DMS153 (cell line): ENCODE measurements at places on chromosomes 1 and 21.

DNA sequence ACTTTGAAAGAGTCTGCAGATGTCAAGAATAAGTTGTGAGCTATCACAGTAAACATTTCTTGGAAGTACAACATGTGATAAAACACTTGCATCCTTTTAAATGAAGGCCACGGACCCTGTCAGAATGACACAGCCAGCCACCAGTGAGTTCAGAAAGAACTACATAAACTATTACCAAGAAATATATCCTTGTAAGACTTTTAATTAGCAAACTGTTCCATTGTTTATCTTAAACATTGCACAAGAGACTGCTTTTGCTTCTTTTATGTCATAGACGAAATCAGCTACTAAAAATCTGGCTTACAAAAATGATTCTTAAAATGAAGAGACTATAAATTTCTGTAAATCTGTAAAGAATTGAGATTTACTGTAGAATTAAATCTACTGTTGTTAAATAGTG lies 17.9 kb downstream of the LRRC7 start:
- no peak for DNase-seq

DNA sequence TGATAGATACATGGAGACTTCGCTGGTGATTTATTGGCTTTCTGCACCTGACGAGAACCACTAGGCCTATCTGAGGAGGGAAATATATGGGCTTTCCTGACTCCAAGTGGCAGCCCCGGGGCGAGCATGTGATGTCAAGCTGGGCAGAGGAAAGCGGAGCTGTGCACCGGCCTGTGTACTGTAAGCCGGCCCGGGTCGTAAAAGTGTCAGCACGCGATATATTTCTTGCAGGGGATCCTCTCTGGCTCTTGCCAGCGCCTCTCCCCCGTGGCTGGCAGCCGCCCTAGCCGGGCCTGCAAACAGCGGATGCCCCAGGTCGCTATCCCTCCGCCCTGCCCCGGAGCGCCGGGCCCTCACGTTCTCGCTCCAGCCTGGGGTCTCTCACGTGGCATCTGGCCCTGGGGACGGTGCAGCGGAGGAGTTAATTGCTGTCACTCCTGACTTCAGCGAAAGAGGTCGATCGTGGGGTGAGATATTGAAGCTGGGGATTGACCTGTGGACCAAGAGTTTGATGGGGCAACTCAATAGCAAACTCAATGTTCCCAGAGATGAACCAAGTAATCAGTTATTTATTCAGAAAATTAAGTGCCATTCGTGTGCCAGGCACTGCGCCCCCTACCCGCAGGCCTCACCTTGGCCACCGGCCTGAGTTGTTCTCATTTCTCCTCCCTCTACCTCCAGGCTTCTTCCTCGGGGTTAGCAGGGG lies 41.0 kb upstream of the HAO2 start:
- peak; percentile 54 for DNase-seq

GRCh38 chr21:39379986-39380891 lies 31.4 kb upstream of the HMGN1 start:
- peak; percentile 74 for DNase-seq

- DNase-seq: no peak
These were observed 156.8 kb downstream of the FASLG start for GRCh38 chr1:172815740-172816139.

- DNase-seq: no peak
These were observed 65.2 kb upstream of the VAMP3 start for GRCh38 chr1:7705908-7706216.

DNA sequence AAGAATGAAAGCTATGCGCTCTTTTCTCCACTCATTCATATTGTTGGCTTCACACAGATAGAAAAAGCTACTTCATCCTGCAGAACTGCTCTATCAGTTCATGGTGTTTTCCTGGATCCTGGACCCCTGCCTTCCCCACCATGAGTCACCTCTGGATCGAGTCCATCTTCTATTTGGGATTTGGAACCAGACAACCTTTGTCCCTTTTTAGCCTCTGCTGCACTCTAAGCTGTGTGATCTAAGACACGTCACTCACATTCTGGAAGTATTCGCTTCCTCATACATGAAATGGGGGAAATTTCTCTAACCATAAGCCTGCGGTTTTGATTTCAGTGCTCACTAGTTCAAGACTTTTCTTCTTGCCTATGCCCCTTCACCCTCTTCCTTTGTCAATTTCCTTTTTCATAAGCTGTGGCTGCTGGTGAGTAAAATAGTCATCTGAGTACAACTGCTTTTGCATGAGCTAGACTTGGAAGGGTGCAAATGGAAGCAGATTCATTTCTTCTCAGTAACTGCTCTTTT lies 14.1 kb upstream of the DEGS1 start:
- DNase-seq: no peak

GRCh38 chr1:110420023-110420662 lies 12.6 kb upstream of the LAMTOR5 start:
- DNase-seq: no peak

DNA sequence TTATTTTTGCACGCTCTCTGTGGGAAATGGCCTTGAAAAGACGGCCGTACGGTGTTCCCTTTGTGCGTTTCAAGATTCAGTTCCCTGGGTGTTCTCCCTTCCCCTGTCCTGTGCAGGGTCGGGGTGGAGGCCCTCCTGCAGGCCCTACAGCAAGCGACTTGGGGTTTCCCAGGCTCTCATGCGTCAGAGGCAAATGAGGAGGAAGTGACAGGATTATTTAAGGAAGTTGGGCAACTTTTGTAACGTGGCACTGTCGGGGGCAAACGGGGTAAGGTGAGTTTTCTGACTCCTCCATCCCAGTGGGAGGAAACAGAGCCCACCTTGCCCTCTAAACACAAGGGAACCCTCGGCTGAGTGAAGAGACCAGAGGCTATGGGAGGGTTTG lies 16.1 kb upstream of the AJAP1 start:
- no peak for DNase-seq

DNA sequence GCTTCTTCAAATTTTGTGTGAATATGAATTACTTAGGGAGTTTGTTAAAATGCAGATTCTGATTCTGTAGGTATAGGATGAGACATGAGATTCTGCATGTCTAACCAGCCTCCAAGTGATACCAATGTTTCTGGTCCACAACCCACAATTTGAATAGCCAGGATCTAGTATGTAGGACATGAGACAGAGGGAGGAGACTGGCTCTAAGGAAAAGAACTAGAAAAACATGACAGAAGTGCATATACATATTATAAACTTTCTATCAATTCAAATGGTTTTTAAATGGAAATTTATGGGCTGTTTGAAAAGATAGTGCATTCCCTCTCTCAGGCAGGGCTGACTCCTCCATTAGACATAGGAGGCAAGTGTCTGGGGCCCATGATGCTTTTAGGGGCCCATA lies 33.9 kb upstream of the NPL start:
- DNase-seq: no peak
